Stimulated activated CD8-positive, alpha-beta memory T cell treated with anti-CD3 and anti-CD28 coated beads, Interleukin-4, amount 100 ng/mL, for 4 hours (primary cell): ENCODE measurements at places on chromosomes 13 and 19.

DNA sequence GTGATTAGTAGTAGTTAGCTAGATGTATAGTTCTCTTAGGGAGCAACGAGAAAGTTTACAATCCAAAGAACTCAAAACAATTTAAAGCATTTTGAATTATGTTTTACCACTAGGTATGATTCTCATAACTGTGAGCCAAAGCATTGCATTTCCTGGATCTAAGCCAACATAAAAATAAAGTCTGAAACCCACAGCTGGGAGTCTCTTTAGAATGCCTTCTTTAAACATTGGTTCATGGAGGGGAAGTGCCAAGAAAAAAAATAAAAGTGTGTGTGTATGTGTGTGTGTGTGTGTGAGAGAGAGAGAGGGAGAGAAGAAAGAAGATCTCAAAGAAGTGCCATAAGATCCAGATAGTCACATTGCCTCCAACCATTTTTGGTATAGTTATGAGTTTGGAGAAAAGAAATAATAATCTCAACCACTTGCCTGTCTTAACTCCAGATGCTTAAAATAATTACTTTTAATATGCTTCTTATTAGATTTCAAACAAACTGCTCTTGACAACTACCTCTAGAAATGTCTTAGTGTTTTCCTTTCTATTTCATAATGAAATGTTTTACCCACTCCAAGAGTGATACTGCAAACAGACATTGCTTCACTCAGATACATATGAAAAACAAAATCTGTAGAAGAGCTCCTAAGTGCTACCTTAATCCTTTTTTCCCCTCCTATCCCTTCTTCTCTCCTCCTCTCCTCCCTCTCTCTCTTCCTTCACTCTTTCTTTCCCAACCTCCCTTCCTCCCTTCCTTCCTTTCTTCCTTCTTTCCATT, 554.1 kb downstream of the KCTD12 start:
- no peak for DNase-seq

DNA sequence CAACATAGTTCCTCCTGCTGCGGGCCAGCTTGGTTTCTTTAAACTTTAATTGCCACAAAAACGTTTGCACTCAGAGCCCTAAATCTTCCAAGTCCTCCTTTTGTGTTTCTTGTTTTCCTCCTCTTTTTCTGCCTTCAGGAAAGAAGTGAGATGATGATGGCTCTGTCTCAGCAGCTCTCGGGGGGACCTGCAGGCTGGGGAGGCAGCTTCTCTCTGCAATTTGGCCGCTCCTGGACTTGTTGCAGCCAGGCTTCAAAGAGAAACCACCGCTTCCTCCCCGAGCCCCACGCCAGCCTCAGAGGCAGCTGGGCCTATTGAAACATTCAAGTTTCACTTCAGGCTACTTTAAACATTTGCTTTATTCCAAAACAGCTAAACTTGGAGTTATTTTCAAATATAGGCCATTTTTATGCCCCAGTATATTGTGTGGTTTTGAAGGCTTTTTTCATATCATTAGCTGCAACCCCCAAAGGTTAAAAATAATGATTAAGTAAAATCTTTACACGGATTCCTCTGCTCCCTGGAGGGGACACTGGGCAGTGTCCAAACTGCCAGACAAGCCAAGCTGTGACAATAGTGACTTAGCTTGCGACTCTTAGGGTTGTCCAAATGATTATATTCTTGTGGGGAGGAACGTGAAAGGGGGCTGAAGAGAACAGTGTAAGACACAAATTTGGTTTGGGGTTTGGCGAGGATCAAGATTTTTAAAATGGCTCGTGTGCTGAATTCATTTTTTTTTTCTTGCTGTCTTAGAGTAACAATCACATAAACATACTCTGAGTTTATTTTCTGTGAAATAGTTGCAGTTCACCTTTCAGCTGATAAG, 330.8 kb downstream of the DLEU7 start:
- peak; percentile 17 for DNase-seq

GRCh38 chr13:95437561-95437960, 115.0 kb upstream of the CLDN10 start:
- no peak for DNase-seq

- DNase-seq, result no peak
These were observed 81.4 kb downstream of the RNASEH2B start for GRCh38 chr13:50990818-50991506.

DNA sequence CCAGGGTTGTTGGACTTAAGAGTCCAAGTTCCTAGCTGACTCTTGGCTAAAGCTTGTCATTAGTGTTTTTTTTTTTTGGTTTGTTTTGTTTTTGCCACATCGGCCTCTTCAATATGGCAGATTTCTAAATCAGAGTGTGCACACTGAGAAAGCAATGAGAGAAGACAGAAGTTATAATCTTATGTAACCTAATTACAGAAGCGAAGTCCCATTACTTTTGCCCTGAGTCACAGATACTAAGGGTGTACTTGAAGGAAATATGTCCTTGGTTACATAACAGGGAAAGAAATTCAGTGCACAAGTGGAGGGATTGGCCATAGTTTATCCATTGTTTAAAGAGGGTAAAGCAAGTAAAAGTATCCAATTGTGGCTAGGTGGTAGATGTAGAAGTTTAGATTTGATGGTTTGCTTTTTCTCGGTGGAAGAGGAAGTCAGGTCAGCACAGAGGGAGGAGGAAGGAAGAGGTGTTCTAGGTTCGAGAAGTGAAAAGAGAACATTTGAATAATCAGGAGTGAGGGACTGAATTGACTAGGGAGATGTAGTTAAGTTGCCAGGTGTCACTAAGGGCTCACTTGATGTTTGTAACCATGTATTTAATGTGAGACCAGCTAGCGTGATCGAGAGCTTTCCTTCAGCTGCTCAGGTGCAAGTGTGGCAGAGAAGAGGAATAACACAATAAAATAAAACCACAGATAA, 12.2 kb downstream of the GTF2F2 start:
- no peak for DNase-seq

- DNase-seq, result no peak
These were observed 197.2 kb downstream of the RAP2A start for GRCh38 chr13:97631158-97631557.

DNA sequence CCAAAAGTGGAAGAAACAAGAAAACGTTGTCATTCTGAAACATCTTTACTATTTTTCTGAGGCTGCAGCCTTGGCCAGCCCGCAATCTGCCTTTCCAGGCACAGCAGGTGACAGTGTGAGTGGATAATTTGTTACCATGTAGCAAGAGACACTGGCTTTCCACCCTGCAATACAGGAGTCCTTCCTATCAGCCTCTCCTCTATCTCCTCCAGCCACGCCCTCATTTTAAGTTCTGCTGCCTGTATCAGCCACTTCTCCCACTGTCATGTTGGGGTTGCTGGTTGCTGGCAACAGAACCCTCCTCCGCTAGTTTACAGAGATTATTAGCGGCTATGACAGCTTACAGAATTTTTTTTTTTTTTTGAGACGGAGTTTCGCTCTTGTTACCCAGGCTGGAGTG, 7.7 kb upstream of the LGALS7 start:
- no peak for DNase-seq

DNA sequence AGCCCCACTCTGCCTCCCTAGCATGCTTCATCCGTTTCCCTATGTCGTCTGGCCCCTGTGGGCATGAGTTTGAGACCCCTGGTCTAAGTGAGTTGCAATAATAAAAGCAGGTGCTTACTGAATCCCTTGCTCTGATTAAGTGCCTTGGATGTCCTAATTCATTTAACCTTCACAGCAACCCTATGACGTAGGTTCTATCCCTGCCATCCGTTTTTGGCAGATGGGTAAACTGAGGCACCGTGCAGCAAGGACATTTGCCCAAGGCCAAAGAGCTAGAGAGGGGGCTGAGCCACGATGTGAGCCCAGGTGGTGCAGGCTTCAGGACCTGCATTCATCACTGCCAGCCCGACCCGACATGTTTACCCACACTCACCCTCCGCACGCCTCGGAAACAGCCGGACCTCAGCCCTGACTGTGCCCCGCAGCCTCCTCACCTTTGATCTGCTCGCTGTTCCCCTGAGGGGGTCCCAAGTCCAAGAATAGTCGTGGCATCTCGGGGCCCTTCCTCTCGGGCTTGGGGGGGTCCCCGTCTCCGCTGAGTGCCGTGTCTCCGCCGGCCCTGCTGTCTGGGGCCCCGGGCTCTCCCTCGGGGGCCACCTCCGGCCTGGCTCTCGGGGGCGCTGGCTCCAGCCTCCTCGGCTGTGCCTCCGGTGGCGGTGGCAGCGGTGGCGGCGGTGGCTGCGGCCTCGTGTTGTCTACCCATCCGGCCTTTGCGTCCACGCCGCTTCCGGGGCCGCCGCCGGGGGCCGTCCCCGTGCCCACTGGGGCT, 14.5 kb downstream of the LMTK3 start:
- no peak for DNase-seq

- DNase-seq, result no peak
These were observed 426.2 kb upstream of the KLHL1 start for GRCh38 chr13:70534466-70534865.

GRCh38 chr13:68030152-68030809, 800.1 kb upstream of the PCDH9 start:
- no peak for DNase-seq

GRCh38 chr13:62747152-62747551, 1331.5 kb upstream of the PCDH20 start:
- DNase-seq, result no peak

DNA sequence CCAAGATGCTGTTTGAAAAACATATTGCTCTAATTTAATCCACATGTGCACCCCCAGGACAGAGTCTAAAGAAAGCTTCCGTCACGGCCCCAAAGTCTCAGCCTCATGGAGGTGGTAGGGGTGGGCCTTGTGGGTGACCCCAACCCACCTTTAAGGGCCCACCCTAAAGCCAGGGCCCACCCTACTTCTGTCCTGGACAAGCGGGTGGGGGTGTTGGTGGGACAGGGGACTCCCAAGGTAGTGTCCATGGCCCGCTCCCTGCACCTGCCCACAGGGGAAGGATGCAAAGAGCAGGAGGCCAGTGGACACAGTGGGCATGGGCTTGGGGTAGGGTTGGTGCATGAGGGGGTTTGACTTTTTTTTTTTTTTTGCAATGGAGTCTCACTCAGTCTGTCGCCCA, 66.8 kb downstream of the KCTD15 start:
- no peak for DNase-seq
